ENCODE measurements at places on chromosomes 4 and X.

- DNase-seq: no peak
Measured at GRCh38 chrX:54885740-54886139, 34.9 kb upstream of the TRO start.

GRCh38 chr4:36614011-36614410 is 332.6 kb downstream of the DTHD1 start:
- no peak for DNase-seq

GRCh38 chr4:47538825-47539154 is 53.7 kb downstream of the ATP10D start:
- DNase-seq: no peak

GRCh38 chr4:69849969-69850368 is 10.0 kb downstream of the SULT1E1 start:
- no peak for DNase-seq

DNA sequence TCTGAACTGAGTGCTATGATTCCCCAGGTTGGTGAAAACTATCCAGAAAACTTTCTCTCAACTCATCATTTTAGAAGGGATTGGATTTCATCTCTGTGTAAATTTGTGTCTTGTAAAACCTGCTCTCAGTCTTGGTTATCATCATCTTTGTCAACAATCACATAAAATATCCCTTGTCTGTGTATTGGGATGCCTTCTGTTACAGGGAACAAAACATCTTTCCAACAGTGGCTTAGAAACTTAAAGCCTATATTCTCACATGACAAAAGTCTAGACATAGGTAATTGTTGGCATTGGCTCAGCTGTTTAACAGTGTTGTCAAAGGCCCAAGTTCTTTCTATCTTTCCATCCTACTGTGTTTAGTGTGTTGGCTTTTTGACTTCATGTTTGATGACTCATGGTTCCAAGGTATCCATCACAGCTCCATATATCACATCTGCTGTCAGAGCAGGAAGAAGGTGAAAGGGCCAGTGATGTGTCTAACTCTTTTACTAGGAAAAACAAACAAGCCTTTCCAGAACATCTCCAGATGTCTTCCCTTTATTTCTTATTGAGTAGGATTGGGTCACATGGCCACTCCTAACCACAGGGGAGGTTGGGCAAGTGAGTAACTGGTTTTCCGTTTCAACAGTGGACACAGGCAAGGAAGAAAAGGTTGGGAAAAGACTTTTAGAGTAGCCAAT is 65.0 kb downstream of the PHEX start:
- DNase-seq: no peak

- no peak for DNase-seq
Measured at GRCh38 chr4:147733716-147734344, 1.9 kb downstream of the ARHGAP10 start.

DNA sequence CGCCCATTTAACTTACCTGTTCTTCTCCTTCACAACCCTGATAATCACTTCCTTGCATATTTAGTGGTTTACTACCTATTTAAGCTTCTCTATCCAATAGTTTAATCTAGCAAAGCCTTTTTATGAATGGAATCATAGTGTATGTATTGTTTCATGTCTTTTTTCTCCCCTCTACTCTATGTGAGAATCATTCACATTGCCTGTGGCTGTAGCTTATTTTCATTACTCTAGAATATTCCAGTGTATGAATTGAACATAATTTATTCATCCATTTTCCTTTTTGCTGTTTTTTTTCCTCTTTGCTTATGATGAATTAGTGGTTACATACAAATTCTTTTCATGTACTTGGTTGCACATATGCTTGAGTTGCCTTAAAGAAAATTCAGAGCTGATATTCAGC is 490 bp upstream of the ADH4 start:
- DNase-seq: no peak

DNA sequence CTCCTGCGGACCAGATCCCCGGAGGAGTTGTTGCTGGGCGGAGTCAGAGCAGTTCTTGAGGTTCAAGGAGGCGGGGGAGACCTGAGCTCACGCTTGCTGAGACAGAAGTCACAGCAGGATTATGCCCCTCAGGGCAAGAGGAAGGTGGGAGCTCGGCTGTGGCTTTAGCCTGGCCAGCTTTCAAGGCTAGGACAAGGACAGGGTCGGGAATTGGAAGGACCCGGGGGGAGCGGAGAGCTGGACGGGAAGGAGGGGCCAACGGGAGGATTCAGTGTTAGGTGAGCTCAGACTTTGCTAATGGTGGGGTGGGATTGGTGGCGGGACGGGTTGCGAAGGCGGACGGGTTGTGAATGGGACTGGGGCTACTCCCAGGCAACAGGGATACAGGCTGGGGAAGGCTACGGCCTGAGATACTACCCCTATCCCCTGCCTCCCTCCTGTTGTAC is at the start of gene RIBC1:
Gene RIBC1 (plus strand): TSS at position 13 of the 446 bp plus-strand sequence. CDS start 3,404 bp downstream, outside the sequence.
- DNase-seq: no peak

DNA sequence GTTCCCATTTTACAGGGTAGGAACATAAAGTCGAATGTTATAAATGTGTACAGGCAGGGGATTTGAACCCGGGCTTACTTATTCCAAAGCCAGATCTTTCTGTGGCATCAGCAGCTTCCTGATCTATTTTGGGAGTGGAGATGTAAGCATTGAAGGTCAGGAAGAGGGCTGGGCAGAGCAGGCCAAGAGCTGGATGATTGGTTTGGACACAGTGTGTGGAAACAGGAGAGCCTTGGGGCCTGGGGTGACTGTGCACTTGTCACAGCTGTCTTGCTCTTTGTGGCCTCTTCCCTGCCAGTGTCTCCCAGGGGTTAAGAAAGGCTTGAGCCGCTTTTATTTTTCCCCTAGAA is 127.9 kb upstream of the ENPP6 start:
- DNase-seq: no peak

GRCh38 chr4:88286897-88287296 is 2.5 kb upstream of the PPM1K start:
- no peak for DNase-seq

GRCh38 chr4:91887926-91888325 is 415.8 kb upstream of the GRID2 start:
- no peak for DNase-seq

GRCh38 chr4:34731070-34731469 is 1513.2 kb downstream of the ARAP2 start:
- no peak for DNase-seq

- DNase-seq: no peak
Measured at GRCh38 chr4:107799669-107800450, 24.9 kb upstream of the SGMS2 start.

- DNase-seq: no peak
Measured at GRCh38 chrX:28590396-28590795, 3.1 kb downstream of the IL1RAPL1 start.

GRCh38 chrX:55342533-55343501 is 78.1 kb upstream of the PAGE3 start:
- no peak for DNase-seq
